ENCODE measurements at places on chromosomes 1 and 21.

DNA sequence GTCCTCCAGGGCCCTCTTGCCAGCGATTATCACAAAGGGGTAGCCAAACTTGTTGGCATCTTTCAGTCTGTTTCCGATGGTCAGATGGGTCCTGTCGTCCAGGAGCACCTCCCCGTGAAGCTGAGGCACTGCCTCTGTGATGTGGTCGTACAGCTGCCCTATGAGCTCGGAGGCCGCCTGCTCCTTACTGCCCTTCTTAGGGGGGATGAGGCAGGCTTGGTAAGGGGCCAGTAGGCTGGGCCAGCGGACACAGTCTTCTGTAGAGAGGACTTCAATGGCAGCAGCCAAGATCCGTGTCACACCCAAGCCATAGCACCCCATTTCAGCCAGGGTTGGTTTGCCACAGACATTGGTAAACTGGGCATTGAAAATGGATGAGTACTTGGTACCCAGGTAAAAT lies 6.5 kb downstream of the PARS2 start:
- no peak for DNase-seq

GRCh38 chr1:247576514-247576913 lies 11.6 kb upstream of the OR2G2 start:
- peak; percentile 60 for DNase-seq

GRCh38 chr1:217018648-217019047 lies 295.4 kb upstream of the ESRRG start:
- no peak for DNase-seq

GRCh38 chr1:64519901-64520300 lies 50.0 kb downstream of the CACHD1 start:
- DNase-seq: no peak

DNA sequence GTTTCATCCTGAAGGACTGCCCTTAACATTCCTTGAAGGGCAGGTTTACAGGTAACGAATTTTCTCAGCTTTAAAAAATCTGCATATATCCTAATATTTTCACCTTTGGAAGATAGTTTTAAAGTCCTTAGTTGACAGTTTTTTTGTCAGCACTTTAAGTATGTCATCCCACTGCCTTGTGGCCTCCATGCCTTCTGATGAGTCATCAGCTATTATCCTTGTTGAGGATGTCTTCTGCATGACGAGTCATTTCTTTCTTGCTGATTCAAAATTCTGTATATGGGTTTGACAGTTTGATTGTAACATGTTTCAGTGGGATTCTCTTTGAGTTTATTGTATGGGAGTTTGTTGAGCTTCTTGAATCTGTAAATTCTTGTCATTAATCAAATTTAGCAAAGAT lies 500.6 kb downstream of the DISC1 start:
- DNase-seq: no peak

- no peak for DNase-seq
These were observed 36.7 kb upstream of the PDC start for GRCh38 chr1:186497651-186498050.

- no peak for DNase-seq
These were observed 26.4 kb downstream of the LAMB3 start for GRCh38 chr1:209625791-209626285.

DNA sequence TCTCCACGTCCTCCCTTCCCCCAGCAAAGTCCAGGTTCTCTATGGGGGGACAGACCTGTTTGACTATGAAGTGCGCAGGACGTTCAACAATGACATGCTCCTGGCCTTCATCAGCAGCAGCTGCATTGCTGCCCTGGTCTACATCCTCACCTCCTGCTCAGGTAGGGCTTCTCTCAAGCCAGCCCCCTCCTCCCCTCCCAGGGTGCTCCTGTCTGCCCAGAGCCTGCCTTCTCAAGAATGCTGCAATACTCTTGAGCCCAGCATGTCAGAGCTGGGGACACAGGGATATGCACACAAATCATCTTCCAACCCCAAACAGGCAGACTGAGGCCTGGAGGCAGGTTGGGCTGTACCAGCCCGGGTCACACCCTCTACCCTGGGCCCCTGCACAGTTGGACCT lies 35.4 kb downstream of the DISP3 start:
- DNase-seq: no peak

DNA sequence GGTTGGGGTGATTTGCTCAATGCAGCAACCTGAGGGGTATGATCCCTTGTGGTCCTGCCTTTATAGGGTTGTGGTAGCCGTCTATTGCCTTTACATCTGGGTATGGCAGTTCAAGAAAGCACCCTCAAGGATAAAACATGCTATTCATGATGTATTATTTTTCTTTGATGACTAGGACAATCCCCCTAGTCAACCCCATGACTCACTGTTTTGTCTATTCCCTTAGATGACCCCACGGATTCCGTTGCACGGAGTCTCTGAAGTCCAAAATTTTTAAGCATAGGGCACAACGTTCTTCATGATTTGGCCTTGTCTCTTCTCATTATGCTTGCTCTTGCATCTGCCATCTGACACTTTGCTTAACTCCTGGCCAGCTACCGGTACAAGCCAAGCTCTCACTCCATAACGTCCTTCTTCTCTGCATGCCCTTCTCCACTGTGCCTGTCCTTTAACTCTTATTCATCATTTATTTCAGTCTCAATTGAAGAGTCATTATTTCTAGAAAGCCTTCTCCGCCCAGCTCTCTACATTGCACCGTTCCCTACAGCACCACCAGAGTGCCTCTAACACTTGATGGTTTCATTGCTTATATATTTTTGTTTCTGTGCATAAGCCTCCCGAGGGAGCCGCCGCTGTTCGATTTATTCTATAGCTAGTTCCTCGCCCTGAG lies 838 bp upstream of the DISP1 start:
- DNase-seq: no peak

All from KBM-7 (cell line).